Stimulated activated CD4-positive, alpha-beta T cell treated with anti-CD3 and anti-CD28 coated beads, Interleukin-15, amount 100 ng/mL, for 1 hour (primary cell): ENCODE measurements at places on chromosomes 13 and 19.
A peak's percentile ranks its signal among the peaks of the same experiment; 100 is the strongest.

GRCh38 chr13:58908019-58908679, 1255.6 kb downstream of the DIAPH3 start:
- no peak for DNase-seq

- DNase-seq: no peak
Observed at GRCh38 chr13:27053210-27053884, 118.3 kb downstream of the USP12 start.

GRCh38 chr19:33503433-33504057, 18.0 kb downstream of the PEPD start:
- DNase-seq: no peak

- DNase-seq: peak; percentile 37
Observed at GRCh38 chr19:34345947-34346351, 19.0 kb upstream of the GPI start.

DNA sequence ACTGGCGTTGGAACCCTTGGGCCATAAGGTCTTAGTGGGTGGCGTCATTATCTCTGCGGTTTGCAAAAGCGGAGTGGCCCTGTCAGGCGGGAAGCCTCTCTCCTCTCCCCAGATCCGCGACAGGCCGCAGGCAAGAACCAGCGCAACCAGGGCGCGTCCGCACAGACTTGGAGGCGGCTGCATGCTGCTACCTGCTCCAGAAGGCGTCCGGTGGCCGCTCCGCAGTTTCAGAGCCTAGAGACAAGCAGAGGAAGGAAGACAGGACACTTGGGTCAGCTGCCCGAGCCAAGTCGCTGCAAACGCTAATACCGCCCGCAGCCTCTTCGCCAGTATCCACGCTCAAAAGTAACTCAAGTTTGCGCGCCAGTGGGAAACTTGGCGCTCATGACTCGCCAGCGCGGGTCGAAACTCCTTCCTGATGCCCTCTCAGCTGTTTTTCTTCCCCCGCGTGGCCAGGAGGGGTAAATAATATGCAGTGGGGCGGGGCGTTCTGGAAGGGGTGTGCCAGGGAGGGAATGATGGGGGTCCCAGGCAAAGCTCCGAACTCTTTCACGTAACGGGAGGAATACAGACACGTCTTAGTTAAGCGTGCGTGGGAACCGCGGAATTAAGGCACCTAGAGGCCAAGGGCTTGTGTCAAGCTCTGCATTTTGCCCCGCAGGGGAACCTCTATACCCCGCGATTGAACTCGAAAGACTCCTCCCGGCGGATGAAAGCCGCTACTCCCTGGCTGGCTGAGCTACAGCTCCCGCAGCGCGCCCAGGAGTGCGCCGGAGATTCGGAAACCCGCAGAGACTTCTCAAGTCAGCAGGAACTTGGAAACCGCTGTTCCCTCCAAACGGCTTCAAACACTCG, at the start of gene EDNRB:
TSS of gene EDNRB (minus strand) at position 441 of the 855 bp plus-strand sequence. CDS start at position 183, 258 bp downstream.
- no peak for DNase-seq

DNA sequence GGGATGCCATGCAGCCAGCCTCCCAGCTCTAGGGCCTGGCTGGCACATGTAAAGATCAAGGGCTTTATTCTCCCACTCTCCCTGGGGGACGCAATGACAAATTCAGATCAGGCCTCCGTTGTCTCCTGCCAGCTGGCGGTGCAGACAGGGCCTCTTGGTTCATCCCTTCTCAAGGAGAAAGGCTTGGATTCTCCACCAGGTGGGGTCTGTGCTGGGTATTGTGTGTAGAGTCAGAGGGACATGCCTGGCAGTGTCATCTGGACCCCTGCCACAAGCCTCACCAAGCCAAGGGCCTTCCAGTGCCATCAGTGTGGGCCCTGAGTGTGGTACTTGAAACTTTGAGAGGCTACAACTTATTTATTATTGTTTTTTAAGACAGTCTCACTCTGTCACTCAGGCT, 8.4 kb upstream of the PTPRS start:
- DNase-seq: no peak

DNA sequence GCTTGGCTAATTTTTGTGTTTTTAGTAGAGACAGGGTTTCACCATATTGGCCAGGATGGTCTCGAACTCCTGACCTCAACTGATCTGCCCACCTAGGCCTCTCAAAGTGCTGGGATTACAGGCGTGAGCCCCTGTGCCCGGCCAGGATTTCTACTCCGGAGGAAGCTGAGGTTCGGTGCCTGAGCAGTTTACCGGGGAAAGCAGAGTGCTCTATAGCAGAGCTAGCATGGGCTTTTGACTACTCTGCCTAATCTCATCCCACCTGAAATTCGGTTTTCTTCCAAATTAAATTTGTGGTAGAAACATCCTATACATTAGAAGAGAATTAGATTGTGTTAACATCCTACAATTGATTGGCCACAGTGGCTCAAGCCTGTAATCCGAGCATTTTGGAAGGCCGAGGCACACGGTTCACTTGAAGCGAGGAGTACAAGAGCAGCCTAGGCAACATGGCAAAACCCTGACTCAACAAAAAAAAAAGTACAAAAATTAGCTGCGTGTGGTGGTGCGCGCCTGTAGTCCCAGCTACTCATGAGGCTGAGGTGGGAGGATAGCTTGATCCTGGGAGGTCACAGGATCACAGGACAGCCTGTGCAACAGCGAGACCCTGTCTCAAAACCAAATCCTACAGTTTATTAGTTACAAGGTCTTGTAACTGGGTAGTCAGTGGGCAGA, 1.6 kb downstream of the RPL13A start:
- no peak for DNase-seq

- no peak for DNase-seq
Observed at GRCh38 chr13:47399599-47399998, 502.7 kb upstream of the HTR2A start.

DNA sequence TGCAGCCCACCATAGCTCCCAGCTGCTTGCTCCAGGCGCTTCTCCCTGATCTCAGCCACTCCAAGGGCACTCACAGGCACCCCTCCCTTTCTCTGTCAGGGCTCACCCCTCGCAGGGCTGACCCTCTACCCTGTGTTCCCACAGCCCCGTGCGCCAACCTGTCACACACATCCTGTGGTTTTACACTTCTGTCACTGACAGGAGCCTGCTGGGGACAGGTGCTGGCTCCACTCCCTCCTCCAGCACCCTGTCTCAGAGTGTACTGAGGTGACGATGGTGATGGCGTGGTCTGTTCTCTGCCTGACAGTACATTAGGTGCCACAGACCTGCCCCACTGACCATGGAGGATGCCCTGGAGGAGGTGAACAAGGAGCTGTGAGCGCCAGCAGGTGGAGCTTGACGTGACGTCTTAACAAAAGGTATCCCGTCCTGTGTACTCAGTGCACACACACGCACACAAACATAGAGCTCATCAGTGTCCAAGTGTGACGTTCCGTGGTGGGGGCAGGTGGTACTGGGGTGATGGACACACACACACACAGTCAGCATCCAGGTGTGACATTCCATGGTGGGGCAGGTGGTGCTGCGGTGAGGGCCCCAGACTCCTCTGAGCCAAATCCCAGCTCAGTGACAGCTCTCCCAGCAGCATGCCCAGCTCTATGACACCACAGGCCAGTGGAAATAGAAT, 20.9 kb downstream of the C19orf44 start:
- no peak for DNase-seq

DNA sequence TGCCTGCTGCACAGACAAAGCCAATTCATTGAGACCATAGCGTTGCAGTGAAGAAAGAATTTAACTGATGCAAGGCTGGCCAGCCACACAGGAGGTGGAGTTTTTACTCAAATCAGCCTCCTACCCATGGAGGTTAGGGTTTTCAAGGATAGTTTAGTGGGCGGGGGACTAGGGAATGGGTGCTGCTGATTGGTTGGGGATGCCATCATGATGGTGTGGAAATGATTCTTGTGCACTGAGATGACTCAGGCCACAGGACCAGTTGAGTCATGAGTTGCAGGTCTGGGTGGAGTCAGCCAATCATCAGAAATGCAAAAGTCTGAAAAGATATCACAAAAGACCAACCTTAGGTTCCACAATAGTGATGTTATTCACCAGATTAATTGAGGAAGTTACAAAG, 359.6 kb downstream of the FOXO1 start:
- DNase-seq: no peak

GRCh38 chr19:49380391-49380790, 7.7 kb upstream of the KASH5 start:
- DNase-seq: no peak

DNA sequence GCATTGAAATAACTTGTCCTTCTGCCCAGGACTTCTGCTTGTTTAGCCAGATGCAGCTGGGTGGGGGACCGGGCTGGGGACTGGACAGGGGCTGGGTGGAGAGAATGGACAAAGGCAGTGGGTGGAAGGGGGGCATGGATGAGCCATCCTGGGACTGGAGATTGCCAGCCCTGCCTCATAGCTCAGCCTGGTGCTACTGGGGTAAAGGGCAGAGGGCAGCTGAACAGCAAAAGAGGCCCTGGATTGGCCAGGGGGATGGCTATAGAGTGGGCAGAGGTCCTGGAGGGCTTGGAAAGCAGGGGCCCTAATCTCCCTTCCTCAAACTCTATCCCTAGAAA, 17.7 kb upstream of the PLAUR start:
- no peak for DNase-seq

- DNase-seq: no peak
Observed at GRCh38 chr13:109781384-109782065, 4.9 kb downstream of the IRS2 start.

DNA sequence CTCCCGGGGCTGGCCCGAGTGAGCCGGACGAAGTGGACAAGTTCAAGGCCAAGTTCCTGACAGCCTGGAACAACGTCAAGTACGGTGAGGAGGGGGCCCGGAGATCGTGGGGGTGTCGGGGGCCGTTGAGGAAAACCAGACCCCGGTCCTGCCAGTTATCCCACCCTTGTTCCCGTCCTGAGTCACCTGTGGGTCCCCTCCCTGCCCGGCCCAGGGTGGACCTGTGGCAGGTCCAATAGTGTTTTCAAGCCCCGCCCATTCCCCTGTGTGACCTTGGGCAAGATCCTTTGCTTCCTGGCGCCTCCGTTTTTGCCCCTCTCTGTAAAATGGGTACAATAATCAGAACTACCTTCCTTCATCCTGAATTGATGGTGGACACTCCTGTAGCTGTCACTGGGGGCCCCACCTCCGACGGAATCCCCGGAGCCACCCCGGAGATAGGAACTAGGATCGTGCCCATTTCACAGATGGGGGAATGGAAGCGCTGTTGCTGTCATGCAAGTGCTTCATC, 593 bp downstream of the ATG4D start:
- DNase-seq: no peak

- no peak for DNase-seq
Observed at GRCh38 chr13:23883255-23883654, 5.9 kb downstream of the MIPEP start.

DNA sequence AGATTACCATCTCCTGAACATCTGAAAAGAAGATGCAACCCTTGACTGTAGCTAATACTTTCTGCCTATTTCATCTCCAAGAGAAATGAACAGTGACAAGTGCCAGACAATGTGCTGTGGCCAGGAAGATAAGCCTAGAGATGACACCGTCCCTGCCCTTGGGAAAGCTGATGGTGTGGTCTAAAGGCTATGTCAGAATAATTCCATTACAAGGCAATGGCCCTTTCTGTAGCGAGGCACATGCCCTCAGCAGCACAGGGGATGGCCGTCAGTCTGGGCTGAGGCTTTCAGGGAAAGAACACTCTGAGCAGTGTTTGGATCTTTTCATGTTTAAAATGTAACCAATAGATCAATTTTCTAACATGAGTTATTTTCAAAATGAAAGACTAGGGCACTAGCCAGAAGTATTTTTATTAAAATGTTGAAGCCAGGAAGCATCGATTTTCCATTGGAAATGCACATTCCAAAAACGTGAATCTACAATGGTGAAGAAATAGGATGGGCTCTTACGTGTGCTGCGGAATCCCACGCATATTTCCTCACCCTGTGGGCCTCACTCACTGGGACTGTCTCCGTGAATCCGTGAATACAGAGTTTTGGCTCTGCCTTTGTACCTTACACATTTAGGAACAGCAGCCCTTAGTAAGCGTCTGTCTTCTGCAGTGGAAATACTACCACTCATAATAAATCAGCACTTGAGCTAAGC, 22.0 kb downstream of the COL4A1 start:
- no peak for DNase-seq

GRCh38 chr13:39244561-39245230, 206.4 kb downstream of the NHLRC3 start:
- no peak for DNase-seq

GRCh38 chr19:1987197-1988187, 28.0 kb downstream of the BTBD2 start:
- no peak for DNase-seq

DNA sequence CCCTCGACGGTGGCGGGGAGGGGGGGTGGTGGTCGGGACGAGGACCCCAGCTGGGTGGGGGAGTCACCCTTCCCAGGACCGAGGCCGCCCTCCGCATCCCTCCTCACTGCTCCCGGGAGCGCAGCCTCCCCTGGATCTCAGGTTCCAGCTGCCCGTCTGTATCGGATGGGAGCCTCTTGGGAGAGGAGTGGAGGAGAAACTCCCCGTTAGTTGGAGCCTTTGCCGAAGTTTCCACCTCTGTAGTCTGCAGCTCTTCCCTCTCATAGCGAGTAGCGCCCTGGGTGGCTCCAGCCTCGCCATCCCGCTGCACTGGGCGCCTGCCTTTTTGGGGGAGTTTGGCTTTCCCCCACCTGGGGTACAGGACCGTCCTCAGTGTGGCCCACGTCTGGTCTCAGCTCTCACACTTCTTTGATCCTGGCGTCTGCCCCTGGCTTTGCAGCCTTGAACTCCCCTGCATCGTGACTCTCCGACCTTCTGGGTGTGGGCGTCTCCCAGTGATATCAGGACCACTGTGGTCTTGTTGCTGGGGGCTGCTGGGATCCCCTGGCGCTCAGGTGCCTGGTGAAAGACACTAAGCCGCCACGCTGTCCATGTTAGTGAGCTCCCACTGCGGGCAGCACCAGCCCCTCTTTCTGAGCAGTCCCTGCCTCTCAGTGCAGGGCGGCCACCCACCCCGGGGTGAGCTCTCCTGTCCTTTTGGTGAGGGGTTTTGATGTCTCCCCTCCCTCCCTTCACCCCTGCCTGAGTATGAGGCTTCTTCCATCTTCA, 1.1 kb downstream of the CNOT3 start:
- no peak for DNase-seq

DNA sequence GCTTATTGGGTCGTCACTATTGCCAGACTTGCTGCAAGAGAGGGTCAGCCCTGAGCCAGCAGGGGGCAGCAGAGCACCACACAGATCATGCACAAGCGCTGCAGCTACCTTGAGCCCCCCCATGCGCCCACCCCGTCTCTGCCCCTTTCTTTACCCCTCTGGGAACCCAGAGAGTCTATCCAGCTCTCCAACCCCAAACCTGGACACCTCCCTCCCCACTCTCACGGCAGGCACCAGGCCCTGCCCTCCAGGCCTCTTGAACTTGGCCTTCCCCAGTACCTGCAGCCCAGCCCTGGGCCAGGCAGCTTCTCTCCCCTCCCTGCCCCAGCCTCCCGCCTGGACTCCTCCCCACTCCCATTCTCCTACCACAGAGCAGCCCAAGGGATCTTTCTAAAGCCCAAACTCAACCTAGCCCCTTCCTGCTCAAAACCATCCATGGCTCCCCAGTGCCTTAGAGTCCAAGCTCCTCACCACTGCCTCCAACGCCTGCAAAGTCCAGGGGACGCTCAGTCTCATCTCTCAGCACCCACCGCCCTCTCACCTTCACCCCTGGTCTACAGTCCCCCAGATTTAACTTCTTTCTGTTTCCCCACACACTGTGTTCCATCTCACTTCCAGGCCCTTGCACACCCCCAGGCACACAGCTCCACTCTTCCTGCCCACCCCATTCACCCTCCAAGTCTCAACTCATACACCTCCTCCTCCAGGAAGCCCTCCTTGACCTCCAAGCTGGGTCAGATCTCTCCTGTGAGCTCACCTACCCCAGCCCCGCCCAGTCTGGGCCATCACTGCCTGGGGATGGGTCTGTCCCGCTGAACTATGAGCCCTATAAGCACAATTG, 9.4 kb upstream of the CEACAM16 start:
- peak; percentile 48 for DNase-seq
